NCI-H187 treated with DMSO at 0.1 percent for 48 hours (cell line): ENCODE measurements at places on chromosomes 16 and 17.

DNA sequence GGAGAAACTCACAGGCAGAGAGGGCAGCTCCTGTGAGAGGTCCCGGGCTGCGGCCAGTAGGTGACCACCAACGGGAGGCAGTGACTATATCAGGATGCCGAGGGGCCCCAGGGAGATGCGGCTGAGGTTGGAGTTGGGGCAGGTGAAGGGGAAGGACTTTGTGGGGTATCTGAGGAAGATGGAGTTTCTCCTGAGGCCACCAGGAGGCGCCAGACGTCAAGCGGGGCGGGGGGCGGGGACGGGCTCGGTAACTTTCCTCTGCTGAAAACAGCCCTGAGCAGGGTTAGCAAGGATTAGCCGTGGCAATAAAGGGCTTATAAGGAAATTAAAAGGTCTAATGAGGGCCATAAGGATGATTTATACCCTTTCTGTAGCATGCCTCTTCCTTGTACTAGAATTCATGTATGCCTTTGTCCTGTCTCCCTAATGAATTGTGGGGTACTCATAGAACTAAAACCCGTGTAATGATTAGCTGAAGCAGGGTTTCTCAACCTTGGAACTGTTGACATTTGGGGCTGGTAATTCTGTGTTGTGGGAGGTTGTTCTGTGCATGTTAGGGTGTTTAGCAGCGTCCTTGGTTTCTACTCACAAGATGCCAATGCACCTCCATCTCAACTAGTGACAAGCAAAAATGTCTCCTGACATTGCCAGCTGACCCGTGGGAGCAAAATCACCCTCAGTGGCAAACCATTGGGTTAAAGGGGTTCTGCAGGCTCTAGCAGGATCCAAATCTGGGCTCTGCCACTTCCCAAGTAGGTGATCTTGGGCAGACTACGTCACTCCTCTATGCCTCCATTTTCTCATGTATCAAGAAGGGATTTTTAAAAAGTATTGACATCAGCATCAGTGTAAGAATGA lies 74.8 kb upstream of the GRIN2A start:
- no peak for DNase-seq

DNA sequence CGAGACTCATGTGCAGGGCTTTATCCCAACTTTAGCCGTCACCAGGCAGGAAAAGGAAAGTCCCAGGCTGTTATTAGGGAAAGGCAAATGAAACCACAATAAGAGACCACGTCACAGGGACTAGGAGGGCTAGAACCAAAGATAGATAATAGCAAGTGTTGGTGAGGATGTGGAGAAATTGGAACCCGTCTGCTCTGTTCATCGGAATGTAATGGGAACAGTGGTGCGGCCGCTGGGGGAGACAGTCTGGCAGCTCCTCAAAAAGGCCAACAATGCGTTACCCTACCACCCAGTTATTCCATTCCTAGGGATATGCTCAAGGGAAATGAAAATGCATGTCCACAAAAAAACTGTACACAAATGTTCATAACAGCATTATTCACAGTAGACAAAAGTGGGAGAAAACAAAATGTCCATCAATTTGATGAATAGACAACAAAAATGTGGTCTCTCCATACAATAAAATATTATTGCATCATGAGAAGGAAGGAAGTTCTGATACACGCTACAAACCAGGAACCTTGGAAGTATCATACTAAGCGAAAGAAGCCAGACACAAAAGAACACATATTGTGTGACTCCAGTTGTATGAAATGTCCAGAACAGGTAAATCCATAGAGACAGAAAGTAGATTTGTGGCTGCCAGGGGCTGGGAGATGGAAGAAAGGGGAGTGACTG lies 19.5 kb upstream of the USP10 start:
- DNase-seq = no peak

GRCh38 chr17:4584101-4584916 lies at the start of gene SMTNL2:
Gene SMTNL2 (plus strand): TSS chr17:4584529. CDS start chr17:4584606, 77 bp downstream.
- DNase-seq = no peak

GRCh38 chr17:1196946-1197345 lies 17.2 kb upstream of the ABR start:
- no peak for DNase-seq

GRCh38 chr17:61551255-61551742 lies 39.7 kb downstream of the NACA2 start:
- no peak for DNase-seq

DNA sequence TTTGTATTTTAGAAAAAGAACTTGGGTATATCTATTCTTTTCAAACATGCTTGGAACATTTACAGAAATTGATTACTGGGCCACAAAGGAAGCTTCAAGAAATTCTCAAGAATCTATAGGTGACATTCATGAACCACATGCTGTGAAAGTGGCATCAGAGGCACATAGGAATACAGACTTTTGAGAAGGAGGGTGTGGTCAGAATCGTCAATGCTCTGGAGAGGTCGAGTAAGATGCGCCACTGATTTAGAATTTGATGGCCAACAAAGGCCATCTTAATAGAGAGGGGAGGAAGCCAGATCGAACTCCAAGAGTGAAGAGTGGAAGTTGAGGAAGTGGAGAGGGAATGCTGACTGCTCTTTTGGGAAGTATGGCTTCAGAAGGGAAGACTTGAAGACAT lies 3.5 kb upstream of the NSMCE1 start:
- no peak for DNase-seq

DNA sequence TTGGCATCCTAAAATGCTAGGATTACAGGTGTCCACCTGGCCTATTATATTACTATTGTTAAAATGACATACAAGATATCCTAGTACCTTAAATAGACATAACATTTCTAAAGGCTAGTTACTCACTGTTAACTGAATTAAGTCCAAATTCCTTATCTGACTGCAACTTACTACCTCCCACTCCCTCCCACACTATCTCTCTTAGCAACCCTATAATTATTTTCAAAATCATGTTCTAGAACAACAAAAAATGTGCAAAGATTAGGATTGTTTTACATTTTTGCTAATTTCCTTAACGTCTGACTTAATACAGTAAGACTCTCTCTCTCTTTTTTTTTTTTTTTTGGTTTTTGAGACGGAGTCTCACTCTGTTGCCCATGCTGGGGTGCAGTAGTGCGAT lies 2.2 kb upstream of the ATF7IP2 start:
- DNase-seq = no peak

DNA sequence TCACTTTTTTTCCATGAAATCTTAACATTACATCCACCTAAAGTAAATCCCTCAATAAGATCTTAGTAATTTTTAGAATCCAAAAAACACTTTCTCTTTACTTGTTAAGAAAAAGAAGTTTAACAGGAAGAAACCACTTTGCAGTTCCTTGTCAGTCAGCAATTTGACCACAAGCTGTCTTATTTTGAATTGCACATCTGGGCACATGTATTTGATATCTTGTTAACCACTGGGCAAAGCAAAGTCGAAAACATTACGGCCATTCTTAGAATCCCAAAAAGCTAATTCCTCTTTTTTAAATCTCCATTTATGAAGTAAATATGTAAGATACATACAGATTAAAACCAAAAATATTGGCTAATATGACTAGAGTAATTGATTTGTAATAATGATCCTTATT lies 1.1 kb downstream of the ABCA10 start:
- DNase-seq = no peak
